ENCODE measurements at places on chromosomes 7 and 10.

DNA sequence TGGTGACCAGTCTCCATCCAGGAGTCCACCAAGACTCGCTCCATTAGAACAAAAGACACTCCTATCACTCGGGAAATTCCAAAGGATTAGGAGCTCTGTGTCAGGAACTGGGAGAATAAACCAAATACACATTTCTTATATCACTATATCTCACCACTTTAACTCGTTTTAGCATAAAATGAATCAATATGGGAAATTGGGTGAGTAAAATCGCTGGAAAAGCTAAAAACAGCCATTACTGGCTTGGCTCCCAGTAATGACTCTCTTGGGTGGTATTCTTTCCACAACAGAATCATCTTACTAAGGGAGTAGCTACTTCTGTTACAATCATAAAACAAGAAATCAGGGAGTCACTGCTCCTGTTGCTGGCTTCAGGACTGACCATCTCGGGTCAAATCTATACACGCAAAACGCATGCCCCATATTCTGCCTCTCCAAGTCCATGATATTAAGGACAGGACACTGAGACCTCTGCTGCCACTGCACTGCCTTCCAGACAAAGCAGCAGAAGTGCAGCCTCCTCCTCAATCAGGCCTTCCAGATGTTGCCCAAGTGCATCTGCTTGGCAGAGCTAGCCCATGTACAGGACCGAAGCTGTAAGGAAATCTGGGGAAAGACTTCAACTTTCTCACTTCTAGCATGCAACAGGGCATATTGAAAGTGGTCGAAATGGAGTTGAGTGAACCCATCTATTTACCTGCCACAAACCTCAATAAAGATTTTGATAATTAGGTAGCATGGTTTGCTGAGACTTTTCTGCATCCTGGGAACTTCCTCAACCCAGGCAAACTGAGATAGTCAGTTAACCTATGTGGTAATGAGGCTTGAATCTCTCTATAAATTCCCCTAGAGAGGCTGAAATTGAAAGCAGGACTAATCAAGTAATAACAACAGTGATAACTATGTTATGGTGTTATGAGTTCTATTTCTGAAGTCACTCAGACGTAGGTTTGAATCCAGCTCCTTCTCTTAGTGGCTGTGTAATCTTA, 14.4 kb upstream of the PANK1 start:
- DNase-seq, result no peak

- no peak for DNase-seq
Measured at GRCh38 chr10:17161775-17162174, 32.2 kb upstream of the CUBN start.

DNA sequence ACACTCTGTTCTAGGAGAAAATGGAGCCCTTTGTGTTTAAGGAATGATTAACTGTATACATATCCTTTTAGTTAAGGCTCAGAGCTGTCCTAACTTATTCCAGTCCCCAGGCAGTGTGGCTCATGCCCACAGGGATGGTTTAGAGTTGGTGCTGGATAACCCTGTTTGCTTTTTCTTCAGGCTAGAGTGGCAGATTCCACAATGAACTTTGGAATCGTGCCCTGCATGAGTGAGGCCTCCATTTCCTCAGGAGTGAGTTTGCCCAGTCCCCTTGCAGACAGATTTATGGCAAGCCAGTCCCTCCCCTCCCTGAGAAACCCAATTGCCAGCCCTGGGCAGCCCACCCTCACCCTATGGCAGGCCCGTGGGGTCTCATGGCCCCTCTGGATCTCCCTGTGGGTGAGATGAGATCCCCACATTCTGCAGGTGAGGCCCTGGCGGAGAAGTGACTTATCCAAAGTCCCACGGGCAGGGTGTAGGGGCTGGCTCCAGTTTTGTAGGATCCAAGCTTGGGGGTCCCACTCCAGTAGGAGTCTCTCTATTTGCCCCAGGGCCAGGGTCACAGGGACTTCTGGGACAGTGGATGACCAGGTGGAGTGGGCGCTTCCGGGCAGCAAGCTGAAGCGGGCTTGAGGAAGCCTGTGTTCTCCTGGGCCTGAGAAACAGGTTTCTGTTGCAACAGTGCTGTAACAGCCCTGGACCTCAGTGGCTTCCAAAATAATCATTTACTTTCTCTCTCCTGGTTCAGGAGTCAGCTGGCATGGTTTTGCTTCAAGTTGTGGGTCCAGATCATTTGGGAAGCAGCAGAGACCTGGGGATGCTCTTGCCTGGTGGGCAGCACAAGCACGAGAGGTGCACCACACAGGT, 9.0 kb upstream of the COMTD1 start:
- no peak for DNase-seq

GRCh38 chr7:138460649-138461607, 869 bp downstream of the TRIM24 start:
- DNase-seq, result peak; percentile 45

GRCh38 chr10:12214763-12215218, 18.8 kb downstream of the CDC123 start:
- DNase-seq, result peak; percentile 38

DNA sequence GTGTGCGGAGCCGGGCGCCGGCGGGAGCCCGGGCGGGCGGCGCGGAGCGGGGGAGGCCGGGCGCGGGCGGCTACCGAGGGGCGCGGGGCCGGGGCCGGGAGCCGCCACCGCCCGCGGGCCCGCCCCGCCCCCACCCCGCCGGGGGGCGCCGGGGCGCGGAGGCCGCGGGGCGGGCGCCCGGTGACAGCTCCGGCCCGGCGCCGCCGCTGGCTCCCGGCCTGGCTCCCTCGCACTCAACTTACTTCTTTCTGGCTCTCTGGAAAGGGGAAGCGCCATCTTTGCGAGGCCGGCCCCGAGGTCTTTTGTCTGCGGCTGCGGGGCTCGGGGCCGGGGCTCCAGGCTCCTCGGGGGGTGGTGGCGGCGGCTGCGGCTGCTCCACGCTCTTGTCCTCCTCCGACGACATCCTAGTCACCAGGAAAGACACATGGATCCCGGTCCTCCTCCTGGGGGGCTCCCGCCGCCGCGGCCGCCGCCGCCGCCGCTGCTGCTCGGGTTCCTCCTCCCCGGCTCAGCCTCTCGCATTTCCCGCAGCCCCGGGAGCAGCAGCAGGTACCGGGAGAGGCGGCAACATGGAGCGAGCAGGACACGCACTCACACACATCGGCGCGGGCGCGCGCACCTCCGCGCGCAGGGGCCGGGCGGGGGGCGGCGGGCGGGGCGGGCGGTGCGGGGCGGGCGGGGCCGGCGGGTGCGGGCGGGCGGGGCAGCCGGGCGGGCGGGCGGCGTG, at the start of gene KMT2C:
TSS of gene KMT2C (minus strand) at position 620 of the 727 bp plus-strand sequence. CDS start at position 403, 217 bp downstream.
- DNase-seq, result peak; percentile 16

- no peak for DNase-seq
Measured at GRCh38 chr7:87060288-87060537, 759 bp upstream of the ELAPOR2 start.

GRCh38 chr7:127209886-127210285, 42.9 kb downstream of the GRM8 start:
- DNase-seq, result no peak

GRCh38 chr10:92240289-92241157, 50.4 kb downstream of the CPEB3 start:
- peak; percentile 57 for DNase-seq

DNA sequence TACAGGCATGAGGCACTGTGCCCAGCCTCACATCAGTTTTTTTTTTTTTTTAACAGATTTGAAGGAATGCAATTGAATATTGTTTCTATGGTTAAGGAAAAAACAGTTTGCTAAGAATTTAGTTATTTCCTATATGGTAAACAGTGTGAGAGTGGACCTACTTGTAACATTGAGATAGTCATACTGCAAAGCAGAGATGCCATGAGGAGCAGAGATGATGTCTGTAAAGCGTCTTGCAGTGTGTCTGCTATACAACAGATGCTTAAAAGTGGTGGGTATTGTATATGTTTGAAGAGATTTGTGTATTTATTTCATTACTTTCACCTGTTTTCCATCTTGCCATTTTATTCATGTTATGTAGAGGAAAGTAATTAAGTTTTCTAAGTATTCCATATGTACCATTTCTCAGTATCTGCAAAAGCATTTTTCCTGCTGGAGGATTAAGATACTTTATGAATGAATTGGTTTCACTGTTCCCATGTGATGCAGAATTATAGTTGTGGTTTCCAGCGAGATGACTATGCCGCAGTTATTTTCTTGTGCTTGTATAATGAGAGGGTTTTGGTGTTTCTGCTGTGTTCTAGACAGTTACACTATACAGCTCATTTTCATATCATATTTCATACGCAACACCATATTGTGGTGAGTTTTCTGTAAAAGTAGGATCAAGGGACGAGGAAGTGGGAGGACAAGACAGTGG, 26.6 kb downstream of the TET1 start:
- no peak for DNase-seq

- no peak for DNase-seq
Measured at GRCh38 chr7:4137552-4137951, 544.5 kb upstream of the FOXK1 start.

DNA sequence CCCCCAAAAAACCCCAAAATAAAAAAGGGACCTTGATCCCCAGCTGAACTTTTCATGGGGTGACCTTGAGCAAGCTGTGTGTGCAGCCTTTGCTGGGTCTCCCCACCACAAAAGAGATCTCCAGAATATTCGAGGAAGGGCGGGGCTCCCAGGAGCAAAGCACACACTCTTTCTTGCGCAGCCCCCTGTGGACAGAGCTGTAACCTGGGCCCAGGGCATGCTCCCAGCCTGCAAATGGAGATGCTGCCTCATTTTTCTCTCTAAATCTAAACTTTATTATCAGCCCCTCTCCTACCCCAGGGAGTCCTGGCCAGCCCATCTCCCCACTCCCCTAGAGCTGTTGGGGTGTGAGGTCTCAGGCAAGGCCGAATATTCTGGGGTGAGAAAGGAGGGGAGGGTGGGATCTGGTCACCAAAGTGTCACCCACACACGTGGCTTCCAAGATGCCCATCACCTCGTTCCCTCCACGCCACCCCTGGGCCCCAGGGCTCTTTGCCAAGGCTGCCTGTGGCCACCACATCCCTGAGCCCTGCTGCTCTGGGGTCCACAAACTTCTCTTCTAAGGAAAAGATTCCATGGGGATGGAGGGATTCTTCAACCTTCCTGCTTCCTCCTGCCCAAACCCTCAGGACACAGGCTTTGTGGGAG, 1.7 kb upstream of the CALML3 start:
- no peak for DNase-seq

DNA sequence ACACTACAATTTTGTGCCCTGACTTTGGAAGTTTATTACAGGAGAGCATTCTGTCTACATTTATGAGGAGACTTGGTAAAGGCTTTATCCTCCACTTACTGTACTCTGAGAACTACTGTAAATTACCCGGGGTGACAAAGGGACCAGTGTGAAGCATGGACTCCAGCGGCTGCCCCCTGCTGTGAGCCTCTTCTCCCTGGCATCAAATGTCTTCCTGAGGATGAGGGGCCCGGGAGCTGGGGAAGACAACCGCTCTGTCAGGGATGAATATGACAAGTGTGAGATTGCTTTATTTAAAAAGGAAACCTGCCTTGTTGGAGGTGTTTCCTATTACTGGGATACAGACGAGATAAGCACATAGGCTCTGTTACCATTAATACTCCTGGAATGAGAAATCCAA, 714.8 kb downstream of the CCSER2 start:
- DNase-seq, result no peak

- DNase-seq, result no peak
Measured at GRCh38 chr7:30082686-30083085, 52.1 kb upstream of the MTURN start.

- DNase-seq, result no peak
Measured at GRCh38 chr10:60517805-60518204, 128.1 kb upstream of the ANK3 start.
